ENCODE measurements at places on chromosomes 12 and 14.

DNA sequence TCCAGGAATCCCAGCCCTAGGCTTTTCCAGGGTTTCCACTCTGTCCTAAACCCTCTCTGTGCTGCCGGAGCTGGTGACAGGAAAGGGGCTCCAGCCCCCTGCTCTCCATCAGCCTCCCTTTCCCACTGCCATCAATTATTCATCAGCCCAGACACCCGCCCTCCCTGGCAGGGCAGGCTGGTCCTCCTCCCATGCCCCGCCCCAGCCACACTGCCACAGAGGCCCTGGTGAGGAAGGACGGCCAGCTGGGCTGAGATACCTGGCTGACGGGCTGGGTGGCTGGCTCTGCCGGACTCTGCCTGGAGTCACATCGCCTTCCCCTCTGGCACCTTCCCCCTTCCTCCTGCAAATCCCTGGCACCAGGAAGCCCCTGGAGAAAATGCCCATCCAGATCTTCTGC, 11.9 kb upstream of the SMARCD1 start:
- no peak for DNase-seq

GRCh38 chr12:123051556-123051955, 71.1 kb downstream of the ARL6IP4 start:
- no peak for DNase-seq

DNA sequence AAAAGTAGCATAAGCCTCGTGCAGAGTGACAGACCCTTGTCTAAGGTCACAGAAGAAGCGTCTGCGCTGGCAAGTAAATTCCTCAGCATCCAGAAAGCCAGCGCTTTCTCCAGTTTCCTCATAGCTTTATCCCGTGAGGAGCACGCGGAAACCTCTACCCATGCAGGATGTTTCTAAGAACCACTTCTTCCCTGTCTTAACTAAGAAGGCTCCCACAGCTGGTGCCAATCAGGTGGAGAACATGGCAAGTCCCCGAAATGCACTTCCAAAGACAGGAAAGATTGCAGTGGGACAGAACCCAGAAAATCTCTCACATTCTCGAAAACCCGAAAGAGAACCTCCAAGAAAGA, 968 bp upstream of the ARID4A start:
- peak; percentile 66 for DNase-seq

DNA sequence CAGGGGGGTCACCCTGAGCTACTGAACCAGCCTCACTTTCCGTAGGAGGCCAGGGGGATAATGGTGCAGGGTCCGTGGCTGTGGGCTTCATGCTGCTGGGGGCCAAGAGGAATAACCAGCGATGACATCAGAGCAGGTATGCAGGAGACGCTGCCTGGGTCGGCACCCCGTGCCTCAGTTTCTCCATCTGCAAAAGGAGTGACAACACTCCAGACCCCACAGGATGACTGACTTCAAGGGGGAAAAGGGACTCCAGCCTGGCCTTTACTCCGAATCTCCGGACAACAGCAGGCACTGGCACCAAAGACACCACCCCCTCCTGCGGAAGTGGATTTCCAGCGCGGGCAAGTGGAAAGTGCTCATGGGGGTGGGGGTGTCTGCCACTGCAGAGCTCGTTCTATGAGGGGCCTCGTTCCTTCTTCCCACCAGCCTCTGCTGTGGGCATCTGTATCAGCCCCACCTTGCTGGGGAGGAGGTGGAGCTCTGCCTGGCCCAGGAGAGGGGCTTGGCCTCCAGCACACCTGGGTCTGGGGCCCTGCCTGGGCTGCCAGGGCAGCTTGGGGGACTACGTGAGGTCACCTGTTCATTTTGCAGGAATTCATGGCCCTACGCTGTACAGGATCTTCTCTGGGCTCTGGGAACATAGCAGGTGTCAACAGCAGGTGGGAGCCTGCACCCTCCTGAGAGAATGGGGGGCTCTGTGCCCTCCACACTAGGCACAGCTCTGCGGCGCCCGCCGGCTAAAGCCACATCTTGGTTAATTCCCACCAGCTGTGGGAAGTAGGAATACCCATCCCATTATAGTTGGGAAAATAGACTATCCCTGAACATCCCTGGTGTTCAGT, 216.6 kb upstream of the C14orf180 start:
- no peak for DNase-seq

DNA sequence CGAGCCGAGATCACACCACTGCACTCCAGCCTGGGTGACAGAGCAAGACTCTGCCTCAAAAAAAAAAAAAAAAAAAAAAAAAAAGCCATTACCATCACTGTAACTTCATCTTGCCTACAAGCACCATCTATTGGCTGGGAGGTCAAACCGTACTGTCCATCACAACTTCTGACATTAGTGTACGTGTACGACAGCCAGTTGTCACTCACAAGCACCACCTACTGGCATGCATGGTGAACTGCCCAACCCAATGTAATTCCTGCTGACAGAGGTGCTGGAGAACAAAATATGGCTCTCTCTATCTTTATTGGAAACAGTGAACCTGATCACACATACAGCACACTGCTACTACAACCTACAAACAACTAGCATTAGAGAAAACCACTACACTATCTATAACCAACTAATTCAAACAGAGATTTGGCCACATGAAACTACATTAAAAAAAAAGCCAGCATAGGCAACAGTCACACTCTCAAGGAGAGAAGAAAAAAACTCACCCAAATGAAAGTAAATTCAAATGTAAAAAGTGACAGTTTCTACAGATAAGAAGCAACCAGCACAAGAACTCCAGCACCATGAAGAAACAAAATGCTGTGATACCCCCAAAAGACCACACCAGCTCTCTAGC, 82.3 kb downstream of the PUS7L start:
- no peak for DNase-seq

GRCh38 chr14:77267937-77268699, 2.9 kb downstream of the NGB start:
- DNase-seq, result no peak

GRCh38 chr12:105455261-105455660, 124.8 kb downstream of the C12orf75 start:
- DNase-seq, result no peak

DNA sequence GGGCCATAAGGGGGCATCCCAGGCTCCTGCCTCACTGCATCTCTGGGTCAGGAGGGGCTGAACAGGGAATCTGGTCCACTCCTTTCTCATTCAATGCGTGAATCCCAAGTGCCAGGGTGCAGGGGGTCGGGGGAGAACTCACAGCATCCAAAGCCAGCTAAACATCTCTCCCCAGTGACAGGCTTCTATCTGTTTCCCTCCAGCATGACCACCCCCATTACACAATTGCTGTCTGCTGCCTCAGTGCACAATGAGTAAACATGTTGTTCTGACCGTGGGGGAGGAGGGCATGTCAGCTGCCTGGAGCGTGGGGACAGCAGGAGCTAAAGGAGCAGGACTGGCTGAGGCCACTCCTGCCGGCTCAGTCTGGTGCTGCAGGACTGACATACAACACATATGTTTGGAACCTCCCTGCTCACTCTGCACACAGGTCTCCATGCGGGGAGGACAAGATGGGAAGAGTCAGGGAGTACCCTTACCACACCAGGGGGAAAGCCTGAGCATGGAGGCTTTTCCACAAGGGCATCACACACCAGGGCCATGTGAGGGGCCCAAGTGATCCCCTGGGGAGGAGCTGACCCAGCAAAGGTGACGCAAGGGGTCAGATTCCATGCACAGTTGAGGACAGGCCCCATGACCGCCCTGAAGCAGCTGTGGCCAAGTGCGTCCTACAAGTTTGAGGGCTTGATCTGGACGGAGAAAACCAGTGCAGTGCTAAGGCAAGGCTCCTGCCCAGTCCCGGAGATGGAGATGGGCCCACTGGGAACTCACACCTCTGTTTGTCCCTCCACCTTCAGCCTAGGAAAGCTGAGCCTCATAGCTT, 1.4 kb downstream of the TNS2 start:
- DNase-seq, result peak; percentile 97

DNA sequence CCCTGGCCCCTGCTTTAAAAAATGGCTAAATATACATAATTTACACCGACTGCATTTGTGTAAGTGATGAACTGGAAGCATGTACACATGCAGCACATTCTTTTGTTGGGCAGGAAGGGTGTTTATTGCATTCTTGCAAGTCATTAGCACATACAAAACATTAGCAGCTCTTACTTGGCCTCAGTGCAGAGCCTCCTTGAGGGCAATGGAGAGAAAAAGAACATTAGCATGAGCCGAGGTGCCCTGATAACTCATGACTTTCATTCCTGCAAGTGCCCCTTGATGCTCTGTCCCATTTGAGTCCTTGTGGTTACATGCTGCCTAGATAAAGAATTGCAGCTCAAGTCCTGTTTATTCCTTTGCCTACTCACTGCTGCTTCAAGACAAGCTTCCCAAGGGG, 61.9 kb downstream of the PAX9 start:
- no peak for DNase-seq

GRCh38 chr14:24665440-24665991, 31.5 kb upstream of the GZMB start:
- no peak for DNase-seq

GRCh38 chr14:69360438-69361108, 37.5 kb downstream of the ERH start:
- no peak for DNase-seq

DNA sequence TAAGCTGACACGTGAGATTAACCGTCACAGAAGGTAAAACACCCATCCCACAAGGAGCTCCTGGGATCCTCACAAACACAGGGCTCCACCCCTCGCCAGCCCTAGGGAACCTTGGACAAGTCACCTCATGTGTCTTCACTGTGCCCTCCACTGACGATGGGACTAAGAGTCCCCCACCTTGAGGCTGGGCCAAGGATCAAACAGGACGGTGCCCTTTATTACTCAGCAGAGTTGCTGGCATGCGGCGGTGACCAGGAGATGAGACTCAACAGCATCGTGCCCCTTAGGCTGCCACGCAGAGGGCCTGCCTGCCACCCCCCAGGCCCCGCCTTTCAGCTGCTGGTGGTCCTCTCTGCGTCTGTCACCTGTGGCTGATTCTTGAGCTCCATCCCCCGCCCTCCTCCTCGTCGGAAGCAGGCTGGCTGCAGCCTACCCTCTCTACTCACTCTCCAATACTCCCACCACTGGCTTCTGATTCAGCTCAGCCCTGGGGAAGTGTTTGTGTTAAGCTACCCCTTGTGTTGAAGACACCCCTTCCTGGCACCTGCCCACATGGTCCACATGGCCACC, 105.2 kb downstream of the DICER1 start:
- DNase-seq, result peak; percentile 38

DNA sequence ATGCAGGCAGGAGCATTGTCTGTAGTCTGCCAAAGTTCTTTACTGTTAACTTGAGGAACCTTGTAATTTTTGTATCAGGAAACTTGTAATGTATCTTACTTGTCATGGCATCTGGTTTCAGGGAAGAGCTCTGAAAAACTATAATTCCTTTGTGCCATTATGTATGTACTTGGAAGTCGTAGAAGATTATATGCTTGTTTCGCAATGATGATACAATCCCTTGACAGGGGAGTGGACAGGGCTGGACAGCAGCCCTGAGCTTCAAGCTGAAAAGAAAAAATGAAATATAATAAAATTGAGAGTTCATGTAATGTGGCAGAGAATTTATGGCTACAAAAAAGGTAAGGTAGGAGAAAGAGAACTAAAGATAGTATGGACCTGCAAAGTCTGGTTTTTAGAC, 7.4 kb upstream of the DLGAP5 start:
- DNase-seq, result no peak

GRCh38 chr12:93007544-93007943, 78.4 kb upstream of the EEA1 start:
- no peak for DNase-seq

DNA sequence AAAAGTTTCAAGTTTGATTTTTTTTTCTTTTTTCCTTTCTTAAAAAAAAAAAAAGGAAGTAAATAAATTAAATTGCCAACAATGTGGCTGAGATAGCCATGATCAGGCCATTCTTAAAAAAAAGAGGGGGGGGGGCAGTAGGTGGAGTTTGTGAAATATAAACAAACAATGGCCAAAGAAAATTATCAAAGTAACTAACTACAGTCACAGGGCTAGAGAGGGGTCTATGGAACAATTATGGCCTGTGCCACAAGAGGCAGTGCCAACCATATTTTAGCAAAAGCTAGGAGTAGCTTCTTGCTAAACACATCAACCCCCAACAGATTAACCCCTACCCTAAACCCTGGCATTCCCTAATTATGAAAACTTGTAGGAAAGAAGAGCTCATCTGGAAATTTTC, 16.2 kb upstream of the SMARCC2 start:
- no peak for DNase-seq

DNA sequence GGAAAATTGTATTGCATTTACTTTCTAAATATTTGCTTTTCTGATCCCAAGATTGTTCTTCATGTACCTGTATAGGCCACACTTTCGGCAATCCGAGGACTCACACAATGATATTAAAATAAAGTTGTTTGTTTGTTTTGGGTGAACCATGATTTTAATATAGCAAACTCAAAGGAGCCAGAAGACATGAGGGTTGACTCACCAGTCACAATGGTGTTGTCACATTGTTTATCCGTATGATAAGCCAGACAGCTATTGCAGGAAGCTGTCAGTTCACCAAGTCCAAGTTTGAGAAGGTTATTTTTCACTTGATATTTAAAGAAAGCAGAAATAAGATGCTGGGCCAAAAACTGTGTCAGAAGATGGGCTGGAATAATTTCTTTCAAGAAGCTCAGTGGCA, 67.1 kb upstream of the CPM start:
- DNase-seq, result no peak

DNA sequence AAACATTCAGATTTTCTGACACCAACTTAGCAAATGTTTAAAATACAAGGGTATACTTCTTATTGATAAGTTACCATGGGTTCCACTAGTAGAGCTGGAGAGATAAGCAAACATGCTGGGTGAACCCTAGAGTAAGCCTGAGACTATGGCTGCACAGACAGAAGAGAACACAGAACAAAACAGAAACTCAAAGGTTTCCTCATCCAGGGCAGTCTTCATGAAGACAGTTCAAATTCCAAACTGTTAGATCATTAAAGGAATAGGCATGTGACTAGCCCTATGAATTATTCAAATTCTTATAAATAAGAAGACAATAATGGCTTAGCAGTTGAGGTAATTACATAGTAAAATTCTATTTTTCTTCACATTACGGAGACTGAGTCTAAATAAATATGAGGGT, 28.1 kb downstream of the BTBD7 start:
- no peak for DNase-seq

DNA sequence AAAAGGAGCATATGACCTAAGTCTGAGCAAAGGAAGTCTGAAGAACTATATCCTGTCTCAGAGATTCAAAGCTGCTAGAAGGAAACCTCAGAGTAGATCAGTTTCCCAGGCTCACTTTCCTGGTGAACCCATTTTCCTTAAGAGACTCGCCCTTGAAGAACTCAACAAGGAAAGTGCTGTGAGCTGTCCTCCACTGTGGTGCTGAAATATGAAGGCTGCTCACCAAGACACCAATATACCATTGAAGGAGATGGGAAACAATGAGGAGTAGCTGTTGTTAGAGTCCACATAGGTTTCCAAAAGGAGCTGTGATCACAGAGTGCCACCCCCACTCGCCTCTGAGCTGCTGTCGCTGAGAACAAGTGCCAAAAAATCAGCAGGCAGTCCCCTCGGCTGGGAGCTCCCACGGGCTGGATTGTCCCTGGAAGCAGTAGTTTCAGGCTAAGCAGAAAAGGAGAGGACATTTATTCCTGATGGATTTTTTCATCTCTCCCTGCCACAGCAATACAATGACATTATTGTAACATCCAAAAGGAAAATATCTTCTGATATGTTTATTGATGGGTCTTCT, 282.1 kb downstream of the RPS29 start:
- DNase-seq, result no peak

GRCh38 chr14:50099335-50099734, 17.0 kb downstream of the VCPKMT start:
- no peak for DNase-seq

Measured in tibial artery (tissue), 4 donors.